Substantia nigra (tissue), 51 donors: ENCODE measurements at places on chromosomes 11 and 22.

DNA sequence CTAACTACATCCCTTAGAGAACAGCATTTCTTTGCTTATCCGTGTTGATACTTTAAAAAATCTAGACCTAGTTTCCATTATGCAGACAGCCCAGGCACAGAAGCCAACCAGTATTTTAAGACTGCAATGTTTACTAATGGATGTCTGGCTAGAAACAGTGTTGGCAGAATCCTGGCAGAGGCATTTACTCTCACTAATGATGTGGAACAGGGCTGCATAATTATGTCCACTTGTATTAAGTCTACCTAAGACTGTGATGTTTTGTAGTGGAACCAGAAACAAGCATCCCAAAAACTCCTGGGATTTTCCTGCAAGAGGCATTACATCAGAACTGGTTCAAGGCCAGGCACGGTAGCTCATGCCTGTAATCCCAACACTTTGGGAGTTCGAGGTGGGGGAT, 50.2 kb upstream of the PICALM start:
- no peak for DNase-seq

DNA sequence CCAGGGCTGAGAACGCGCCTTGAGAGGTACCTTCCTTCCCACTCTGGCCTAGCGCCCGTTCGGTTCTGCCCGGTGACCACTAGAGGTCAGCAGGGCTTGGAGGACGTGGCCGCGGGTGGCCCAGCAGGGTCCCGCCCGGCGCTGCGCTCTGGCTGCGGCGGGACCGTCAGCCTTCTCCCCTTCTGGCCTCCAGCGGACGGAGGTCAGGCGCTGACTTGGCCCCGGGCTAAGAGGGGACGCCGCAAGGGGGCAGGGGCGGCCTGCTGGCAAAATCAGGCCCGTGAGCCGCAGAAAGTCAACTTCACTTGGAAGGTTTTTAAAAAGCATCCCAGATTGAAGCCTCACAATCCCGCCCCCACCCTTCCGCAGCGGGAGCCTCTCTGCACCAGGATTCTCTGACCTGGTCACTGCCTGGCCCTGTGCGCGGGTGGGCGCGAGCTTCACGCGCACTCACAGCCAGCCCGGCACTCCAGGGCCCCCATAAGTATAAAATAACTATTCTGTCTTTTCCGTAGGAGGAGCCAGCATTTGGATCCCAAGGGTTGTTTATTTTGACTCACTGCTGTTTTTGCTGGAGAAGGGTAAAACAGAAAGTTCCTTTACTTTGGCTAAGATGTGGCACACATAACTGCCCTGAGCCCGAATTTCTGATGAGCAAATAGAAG, 23.2 kb upstream of the ZBTB16 start:
- peak; percentile 43 for DNase-seq

DNA sequence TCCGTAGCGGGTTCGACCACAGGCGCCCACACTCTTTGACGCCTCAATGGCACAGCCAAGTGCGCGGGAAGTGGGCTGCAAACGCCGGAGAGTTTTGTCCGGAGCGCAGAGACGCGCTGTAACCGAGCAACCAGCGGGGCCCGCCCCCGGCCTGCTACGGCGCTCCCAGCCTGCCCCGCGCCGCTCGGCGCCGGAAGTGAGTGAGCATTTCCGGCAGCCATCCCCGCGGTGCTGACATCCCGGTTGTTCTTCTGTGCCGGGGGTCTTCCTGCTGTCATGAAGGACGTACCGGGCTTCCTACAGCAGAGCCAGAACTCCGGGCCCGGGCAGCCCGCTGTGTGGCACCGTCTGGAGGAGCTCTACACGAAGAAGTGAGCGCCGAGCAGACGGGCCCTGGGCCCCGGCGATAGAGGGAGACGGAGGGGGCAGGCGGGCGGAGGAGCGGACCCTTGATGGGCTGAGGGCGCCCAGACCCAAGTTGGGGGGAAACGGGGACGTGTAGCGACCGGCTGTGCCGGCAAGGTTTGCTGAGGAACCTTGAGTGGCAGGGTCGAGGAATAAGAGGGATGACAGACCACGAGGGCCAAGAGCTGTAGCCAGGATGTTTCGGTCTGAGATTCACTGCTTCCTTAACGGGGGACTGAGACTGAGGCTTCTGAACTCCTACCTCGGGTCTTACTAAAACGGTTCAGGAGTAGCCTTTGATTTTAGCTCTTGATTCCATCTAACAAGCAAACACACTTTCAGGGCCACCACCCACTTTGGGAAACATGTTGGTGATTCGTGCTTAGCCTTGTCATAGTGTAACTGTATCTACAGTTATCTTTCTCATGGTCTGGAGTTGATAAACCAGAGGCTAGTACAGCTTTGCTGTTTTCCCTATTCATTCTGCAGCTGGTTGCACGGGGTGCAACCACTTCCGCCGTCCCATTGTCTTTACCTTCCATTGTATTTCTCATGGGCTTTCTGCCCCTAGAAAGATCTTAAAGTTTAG, at the start of gene PSMD13:
Gene PSMD13, plus strand, starts transcription at position 203 of the 994 bp plus-strand sequence. Its CDS starts 74 bp downstream, at position 277.
- peak; percentile 62 for DNase-seq

DNA sequence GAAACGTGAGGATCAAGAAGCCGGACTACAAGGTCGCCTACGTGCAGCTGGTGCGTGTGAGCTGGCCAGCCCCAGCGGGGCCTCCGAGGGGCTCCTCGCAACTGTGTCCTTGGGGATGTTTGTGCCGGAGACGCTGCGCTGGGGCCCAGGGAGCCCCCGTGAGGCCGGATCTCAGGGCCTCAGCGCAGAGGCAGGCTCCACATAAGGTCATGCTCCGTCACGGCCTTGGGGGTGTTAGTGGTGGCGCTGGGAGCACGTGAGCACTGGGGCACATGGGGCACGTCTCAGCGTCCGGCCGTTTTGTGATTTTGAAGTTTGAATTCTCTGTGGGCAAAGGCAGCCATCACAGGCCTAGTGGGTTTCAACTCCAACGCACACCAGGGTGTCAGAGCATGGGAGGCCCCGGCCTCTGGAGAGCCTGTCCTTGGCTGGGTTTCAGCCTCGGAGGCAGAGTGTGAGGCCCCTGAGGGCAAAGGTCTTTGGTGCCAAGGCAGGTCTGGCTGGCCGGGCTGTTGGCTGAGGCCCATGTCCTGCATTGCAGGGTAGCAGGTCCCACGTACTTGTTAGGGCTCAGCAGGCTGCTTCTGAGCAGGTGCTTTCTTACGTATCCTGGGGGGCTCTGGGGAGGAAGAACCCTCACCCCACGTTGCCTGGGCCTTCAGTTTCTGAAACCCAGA, 5.8 kb downstream of the MRPL23 start:
- DNase-seq = no peak

GRCh38 chr11:88308576-88308975, 29.0 kb downstream of the CTSC start:
- DNase-seq = no peak

DNA sequence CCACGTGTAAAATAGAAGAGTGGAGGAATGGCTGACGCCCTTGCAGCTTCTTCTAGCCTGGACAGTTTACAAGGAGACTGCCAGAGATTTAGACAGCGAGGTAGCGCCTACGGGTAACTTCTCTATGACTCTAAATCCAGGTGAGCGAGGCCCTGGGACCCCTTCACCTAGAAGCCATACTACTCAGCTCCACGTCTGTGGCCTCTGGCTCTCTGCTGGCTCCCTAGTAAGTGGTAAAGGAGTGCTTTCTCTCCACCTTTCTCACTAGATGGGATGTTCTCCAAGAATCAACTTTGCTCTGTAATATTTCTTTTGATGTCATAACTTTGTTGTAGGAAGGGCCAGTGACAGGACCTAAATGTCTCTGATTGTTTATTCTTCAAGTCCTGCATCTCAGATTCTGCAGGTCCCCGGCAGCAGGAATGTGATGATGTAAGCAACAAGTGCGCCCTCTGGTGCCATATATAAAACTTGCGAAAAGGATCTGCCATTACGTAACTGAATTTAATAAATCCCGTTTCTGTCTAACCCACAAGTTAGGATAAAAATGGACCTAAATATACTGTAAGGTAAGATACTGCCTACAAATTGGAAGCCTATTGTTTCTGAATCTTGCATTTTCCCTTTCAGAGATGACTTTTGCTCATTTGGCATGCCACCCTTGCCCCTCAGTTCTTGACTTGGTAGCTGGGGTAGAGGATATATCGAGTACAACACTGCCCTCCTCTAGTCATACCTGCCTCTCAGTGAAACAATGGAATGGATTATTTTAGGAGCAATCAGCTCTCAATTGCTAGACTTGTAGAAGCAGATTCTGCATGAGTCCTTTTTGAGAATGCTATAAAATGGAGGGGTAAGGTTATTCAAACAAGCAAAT, 11.0 kb upstream of the PTPN5 start:
- DNase-seq = peak; percentile 37

DNA sequence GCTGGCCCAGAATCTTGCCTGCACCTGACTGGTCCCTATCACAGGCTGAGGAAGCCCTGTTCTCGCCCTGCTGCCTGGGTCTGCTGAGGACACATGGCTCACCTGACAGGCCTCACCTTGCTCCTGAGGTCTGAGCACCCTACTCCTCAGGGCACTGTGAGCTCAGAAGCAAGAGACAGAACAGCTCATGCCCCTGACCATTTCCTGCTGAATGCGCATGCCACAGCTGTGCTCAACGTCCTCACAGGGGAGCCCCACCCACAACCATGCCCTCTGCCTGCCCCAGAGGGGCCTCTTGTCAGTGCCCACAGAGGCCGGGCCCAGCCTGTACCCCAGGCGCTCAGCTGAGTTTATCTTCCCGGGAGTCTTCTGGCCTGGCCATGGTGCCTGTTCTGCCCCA, 2.8 kb upstream of the TSPO start:
- no peak for DNase-seq

GRCh38 chr22:41094041-41094593, 1.7 kb downstream of the EP300 start:
- DNase-seq = no peak

DNA sequence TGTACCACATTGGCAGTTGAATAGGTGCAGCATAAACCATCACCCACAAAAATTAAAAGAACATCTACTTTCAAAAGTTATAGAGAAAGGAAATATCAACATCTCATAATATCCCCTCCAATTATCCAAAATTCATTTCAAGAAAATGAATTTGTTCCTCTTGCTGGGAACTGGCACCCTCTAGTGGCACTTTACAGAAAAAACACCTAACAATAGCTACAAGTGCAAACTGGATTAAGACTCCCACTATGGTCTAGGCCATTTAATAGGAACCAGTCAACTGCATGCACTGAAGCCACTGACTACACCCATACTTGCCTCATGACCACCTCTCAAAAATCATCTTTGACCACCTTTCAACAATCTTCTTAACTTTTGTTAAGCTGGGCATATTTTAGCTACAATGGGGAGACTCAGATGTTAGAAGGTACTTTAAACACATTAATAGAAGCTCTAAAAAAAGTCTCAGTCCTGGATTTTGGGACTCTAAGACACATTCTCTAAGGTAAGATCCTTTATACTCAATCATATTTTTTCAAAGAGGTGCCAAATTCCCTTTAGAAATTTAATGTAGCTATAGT, 17.3 kb downstream of the TRAF6 start:
- no peak for DNase-seq

DNA sequence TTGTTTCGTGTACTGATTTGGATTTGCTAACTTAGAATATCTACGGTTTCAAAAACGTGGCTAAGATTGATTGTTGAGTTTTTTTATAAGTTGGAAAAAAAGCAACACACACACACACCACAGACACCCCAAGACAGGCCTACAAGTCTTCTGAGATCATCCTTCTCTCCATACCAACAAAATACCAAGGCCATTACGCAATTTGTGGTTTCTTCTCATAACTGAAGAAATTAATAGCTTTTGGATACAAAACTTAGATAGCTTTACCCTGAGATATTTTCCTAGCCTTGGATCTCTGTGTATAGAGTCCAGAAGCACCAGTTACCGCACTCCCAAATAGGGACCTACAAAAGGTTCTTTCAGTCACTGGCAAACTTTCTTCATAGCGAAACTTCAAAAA, 113.6 kb downstream of the SIK3 start:
- no peak for DNase-seq

DNA sequence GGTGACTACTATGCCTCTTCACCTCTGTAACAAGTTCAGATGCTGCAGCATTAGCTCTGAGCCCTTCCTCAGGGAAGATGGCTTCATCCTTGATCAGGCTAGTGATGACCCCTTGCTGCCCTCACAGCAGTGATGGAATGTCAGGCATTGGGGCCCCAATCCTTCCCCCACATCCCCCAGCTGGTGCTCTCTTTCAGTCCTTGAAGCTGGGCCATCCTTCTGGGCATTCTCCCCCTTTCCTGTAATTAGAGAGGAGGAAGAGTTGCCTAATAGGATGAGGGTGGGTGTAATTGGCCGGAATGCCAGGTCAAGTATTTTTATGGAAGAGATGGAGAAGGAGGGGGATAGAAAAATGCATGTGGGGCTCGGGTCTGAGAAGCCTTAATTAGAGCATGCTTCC, 62.6 kb downstream of the TRAF6 start:
- no peak for DNase-seq

GRCh38 chr22:44550711-44551491, 52.9 kb upstream of the RTL6 start:
- no peak for DNase-seq

GRCh38 chr11:44726283-44727113, at the start of gene TSPAN18:
Gene TSPAN18 (plus strand): TSS chr11:44726962. CDS start chr11:44906417, 179,455 bp downstream.
- DNase-seq = no peak

GRCh38 chr22:38751422-38752346, 4.1 kb downstream of the SUN2 start:
- DNase-seq = no peak

DNA sequence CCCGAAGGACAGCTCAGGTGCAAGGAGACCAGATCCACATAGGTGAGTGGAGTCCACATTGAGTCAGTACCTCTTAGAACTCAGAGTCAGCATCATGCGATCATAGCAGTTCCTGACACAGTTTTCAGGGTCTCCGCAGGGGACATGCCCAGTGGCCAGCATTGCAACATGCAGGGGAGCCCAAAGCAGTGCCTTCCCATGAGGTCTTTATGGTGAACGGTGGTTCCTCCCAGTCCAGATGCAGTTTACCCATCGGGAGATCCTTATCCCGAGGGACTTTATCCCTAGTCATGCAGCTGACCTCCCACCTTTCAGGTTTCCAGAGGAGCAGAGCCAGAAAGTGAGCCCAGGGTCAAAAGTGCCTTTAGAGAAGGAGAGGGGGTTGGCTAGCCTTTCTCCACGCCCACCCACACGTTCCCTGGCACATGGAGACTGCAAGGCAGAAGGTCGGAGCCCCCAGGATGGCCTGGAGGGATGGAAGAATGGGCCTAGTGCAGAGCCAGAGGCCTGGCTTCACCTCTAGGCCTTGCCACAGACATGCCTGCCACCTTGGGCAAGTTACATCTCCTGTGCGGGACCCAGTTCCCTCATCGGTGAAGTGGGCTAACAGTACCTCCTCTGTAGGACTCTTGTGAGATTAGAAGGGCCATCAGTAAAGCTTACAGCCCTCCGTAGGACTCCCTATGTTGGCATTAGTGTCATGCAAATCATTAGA, 6.4 kb downstream of the KCTD17 start:
- no peak for DNase-seq

- DNase-seq = no peak
Observed at GRCh38 chr22:25490896-25491295, 73.6 kb upstream of the GRK3 start.

- no peak for DNase-seq
Observed at GRCh38 chr11:122627745-122628144, 27.8 kb upstream of the UBASH3B start.

DNA sequence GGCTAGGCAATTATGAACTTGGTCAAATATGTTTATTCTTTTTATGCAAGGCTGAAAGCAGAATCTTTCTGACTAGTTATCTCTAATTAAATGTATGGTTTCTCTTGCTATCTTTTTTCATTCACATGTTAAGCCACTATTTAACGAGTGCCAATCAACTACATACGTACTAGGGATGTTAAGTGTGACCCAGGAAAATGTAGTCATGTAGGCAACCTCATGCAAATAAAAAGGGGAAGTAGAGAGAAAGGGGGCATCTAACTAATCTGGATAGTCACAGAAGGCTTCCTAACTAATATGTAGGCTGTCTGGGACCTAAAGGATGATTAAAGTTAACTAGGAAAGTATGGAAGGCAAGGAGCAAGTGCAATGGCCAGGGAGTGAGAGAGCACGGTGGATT, 23.5 kb downstream of the TBRG1 start:
- no peak for DNase-seq
